ENCODE measurements at places on chromosomes 3 and 15.
A peak's percentile ranks its signal among the peaks of the same experiment; 100 is the strongest.

DNA sequence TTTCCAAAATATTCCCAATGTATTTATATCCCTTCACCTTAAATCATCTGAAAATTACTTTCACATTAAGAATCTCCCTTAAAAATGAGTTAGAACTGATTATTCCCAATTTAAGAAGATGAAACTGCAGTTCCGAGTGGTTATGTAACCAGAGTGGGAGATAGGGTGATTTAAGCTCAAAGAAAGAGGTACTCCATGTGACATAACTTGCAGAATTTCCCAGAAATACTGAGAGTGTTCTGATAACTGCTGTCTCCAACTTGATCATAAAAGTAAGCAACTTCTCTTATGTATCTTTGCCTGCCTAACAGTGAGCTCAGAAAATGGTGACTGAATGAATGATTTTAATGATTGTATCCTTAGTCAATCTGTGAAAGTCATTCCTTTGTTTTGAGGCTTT, 32.3 kb downstream of the ARRDC4 start:
- DNase-seq = no peak

DNA sequence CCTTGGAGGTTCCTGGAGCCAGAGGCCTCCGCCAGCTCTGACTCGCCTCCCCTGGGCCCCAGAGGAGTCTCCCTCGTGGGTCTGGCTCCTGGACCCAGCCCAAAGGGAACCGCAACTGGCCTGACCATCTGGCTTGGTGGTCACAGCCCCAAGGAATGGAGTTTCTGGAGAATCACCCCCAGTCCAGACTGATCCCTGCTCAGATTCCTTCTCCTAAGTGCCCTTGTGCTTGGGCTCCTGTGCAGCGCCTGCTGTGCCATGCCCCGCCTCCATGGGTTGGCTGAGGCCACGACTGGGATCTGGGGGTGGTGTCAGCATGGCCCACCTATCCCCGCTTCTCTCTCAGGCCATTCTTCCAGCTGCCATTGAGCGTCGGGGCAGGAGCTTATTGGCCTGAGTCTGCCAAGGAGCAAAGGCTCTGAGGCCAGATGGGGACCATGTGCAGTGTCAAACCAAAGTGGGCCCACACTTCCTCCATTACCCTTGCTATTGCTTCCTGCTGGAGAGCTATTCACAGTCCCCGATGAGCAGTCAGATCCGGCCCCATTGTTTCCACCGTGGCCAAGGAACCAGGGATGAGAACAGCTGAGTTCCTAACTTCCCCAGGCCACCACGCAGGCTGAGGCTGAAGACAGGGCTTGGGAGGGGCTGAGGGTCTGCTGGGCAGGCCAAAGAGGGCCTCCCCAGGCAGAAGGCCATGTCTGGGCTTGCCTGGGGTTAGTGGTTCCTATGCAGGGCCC, 19.0 kb downstream of the CSPG4 start:
- DNase-seq = no peak

- DNase-seq = no peak
Measured at GRCh38 chr3:17302774-17303173, 418.0 kb downstream of the PLCL2 start.

- DNase-seq = no peak
Measured at GRCh38 chr3:158152186-158152585, 42.3 kb downstream of the RSRC1 start.

DNA sequence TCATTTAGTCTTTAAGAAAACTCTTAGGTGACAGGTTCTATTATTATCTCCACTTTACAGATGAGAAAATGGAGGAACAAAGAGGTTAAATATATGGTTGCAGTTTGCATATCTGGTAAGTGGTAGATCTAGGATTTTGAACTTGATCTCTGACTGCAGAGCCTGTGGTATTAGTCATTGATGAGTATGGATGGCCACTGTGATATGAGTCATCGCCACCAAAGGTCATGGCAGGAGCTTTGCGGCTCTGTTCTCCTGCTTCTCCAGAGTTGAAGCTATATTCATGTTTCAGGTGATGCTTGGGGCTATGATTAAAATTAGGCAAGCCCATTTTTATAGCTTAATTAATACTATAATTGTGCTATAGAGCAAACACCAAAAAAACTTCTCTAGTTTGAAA, 306.2 kb upstream of the DPPA4 start:
- DNase-seq = no peak

DNA sequence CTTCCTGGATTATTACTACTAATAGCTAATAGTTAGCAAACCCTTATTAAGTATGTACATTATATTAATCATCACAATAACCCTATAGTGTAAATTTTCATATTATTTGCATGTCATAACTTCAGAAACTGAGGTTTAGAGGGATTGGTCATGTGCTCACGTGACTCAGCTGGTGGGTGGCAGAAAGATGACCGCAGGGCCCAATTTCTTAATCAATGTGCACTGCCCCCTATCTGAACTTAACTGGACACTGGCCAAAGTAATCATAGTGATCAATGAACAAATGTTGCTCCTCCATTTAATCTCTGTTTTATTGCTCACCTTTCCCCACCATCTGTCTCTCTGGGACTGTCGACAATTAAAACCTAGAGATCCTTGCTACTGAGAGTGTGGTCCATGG, 52.2 kb downstream of the PLD1 start:
- no peak for DNase-seq

DNA sequence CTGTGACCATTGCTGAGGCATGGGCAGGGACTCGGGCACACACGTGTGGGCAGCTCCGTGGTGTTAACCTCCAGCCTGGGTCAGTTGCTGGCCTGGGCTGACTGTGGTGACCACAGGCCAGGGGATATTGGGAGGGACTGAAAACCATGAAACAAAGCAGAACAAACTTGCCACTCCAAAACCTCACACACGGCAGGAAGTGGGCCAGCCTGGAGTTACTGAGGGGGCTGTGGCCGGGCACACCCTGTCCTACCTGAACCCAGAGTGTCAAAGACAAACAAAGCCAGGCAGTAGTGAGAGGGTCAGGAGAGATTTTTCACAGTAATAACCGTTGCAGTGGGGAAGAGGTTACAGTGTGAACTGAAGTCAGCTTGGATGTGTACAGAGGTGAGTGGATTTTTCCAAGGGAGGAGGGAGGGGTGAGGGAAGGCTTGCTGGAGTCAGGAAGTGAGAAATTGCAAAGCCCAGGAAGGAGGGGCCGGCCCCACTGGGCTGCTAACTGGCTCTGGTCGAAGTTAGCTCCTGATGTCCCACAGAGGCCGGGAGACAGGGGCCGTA, 40.0 kb upstream of the ATP10A start:
- no peak for DNase-seq

GRCh38 chr3:148792516-148792915, 35.1 kb upstream of the CPB1 start:
- peak; percentile 49 for DNase-seq

GRCh38 chr15:48875241-48875960, 2.5 kb upstream of the EID1 start:
- DNase-seq = no peak

DNA sequence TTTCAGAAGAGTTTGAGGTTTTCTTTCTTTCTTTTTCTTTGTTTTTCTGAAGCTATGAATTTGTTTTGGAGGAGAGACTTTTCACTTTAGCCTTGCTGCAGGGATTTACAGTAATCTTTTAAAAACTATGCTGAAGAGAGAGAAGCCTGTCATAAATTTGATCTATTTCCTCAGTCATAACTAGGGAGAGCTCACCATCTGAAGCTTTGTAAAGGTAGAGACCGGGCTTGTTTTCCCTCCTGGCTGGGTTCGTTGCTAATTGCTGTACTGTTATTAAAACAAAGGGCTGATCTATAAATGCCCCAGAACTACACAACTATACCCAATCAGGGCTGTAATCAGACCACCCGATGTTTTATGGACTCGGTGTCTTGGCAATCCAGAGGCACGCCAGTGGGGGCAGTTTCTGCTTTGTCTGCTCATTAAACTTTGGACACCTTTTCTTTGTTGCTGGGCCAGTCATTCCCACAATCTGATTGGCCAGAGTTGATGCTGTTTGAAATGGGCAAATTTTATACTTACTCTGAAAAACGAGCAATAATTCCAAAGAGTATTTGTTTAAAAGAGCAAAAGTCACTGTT, 164.3 kb downstream of the CACNA1D start:
- no peak for DNase-seq

DNA sequence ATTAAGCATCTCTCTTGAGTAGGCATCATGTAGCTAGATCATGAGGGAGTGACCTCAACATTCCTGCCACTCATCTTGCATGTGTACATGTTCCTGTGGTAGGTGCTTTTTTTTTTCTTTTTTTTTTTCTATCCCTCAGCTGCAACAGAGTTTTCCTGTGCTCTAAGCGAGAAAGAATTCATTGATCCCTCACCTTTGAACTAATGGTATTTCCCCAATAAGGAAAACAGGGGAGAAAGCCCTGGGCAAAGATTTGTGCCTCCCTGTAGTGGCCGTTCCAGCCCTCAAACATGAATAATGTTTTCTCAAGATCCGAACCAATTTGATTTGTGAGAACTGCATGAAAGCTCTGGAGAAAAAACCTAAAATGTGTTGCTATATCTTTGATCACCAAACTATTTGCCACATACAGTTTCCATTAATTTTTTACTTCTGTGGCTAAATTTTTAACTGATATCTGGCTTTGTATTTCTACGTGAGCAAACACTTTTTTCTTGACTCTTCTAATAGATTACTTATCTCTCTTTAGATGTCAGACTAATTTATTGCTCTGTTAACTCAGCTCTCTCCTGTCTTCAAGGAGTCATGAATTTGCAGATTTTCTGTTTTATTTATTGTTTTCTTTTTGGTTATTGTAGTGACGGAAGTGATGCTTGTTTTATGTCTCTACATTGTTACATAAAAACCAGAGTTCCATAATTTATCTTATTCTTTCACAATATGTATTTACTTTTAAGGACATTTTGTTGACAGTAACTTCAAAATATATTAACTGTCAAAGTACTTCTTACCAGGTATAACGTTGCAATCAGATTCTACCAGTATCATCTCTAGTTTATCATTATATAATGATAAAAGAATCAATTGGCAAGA, 1396.5 kb downstream of the OTOL1 start:
- DNase-seq = no peak

GRCh38 chr3:139157161-139157932, 112.7 kb upstream of the PRR23C start:
- no peak for DNase-seq

DNA sequence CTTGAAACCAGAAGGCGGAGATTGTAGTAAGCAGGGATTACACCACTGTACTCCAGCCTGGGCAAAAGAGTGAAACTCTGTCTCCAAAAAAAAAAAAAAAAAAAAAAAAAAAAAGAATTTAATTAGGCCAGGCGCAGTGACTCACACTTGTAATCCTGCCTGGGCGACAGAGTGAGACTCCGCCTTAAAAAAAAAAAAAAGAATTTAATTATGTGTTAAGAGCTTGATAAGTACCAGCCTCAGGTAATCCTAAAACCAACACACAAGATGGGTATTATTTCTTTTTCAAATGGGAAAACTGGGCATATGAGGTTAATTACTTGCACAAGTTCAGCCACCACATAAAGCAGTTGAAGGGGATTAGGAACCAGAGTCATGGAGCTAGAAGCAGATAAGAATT, 49.0 kb downstream of the PBRM1 start:
- DNase-seq = no peak

GRCh38 chr15:88995449-88995848, 82.3 kb upstream of the MFGE8 start:
- no peak for DNase-seq

DNA sequence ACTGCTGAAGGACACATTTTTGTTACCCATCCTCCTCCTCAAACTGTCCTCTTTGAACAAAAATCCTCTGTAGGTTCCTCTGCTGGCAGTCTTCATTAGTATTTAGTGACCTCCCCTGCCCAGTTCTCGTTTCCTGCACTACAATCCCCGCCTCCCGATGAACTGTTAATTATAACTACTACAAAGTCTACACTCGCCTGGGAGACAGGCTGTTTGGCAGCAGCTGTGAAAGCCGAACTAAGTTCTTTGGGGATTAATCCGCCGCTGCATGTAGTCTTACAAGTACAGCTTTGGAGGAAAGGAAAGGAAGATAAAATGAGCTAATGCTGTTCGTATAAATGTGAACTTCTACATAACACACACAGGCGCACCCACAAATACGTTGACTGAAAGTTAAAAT, 160.0 kb upstream of the WNT5A start:
- DNase-seq = peak; percentile 89

DNA sequence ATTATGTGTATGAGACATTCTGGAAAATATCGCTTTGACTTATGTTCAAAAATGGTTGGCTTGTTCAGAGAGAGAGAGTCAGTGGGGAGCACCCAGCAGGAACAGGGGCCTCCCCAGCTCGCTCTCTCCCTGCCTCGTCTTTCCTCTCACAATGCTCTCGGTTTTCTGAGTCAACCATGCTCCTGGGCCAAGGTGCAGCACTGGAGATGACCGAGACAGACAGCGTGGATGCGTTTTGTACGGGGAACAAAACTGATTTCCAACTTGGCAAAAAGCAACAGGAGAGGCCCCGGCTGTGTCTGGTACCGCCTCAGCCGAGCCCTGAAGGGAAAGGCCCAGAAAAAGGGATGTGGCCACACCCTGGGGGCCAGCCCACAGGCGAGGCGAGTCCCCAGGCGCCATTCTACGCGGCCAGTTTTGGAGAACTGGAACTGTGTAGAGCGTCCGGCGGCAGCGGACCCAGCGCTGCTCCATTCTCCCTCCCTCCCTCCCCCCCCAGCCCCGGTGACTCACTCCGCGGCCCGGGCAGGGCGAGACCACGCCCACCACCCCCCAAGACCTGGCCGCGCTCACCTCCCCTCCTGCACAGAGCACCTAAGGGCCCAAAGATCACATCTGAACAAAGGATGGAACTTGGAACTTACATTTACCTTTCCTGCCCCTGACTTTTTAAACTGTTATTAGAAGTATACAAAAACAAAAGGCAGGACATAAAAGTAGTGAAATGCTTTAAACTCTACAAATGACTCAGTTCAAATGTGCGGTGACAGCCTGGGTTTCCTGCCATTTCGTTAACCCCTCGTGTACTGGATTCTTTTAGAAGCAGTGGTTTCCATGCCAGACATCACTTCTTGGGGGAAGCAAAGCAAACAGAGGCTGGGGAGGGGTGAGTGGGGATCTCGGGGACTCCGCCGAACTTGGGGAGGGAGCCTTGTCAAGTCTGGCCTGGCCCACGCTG, 12.7 kb downstream of the ATP10A start:
- DNase-seq = no peak

GRCh38 chr3:64157150-64158035, 67.9 kb downstream of the PRICKLE2 start:
- no peak for DNase-seq

GRCh38 chr15:49823987-49824774, 203.3 kb downstream of the DTWD1 start:
- no peak for DNase-seq

DNA sequence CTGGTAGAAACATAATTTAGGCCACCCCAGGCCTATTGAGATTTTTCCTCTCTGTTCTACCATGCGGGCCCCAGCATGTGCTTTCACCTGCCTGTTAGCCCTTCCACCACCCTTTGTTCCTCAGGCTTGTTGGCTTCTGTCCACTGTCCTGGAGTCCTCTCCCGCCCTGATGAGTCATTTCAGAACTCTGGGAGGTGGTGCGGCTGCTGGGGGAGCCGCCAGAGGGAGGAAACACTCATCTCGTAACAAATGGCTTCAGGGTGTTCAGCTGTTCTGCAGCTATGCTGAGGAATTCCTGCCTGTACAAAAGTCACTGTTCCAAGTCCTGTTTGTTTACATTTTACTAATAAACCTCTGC, 36.3 kb downstream of the LRTM1 start:
- DNase-seq = no peak

All from brain (organoid and tissue), 16 donors.